ENCODE measurements at places on chromosomes 11 and 22.

- no peak for DNase-seq
Observed at GRCh38 chr11:98566978-98567377, 453.8 kb upstream of the CNTN5 start.

- DNase-seq, result no peak
Observed at GRCh38 chr11:109795234-109795633, 298.0 kb upstream of the ZC3H12C start.

- DNase-seq, result peak; percentile 21
Observed at GRCh38 chr11:71449596-71449995, 1.4 kb upstream of the DHCR7 start.

DNA sequence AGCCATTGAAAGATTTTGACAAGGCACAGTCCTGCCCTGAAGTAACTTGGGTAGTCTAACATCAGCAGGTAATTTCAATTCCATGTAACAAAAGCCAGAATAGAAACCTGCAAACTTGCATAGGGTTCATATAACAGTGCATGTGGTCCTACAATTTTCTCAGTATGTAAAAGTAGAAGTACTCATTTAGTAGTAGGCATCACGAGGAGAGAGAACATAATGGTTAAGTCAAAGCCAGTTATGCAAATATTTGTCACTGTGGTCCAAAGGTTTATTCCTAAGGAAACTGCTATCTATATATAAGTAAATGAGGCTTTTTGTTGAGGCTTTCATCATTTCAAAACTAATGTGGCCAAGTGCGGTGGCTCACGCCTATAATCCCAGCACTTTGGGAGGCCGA is 10.1 kb downstream of the ATP5MG start:
- DNase-seq, result no peak

DNA sequence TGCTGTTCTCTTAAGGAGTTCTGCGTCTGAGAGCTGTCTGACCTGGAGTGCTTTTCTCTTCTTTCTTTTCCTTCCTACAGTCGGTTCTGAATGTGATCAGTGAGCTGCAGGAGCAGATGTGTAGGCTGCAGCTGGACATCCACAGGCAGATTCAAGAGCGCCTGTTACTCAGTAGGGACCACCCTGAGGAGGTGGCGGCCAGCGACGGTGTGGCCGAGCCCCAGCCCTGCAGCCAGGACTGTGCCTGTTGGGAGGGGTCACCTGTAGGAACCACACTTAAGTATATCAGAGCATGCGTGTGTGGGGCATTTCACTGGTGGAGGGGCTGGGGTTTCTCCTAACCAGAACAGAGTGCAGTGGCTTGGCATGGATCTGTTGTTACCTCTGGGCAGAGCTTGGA is 56.3 kb downstream of the CYB5R2 start:
- no peak for DNase-seq

- DNase-seq, result no peak
Observed at GRCh38 chr11:75836417-75836816, 21.4 kb downstream of the UVRAG start.

DNA sequence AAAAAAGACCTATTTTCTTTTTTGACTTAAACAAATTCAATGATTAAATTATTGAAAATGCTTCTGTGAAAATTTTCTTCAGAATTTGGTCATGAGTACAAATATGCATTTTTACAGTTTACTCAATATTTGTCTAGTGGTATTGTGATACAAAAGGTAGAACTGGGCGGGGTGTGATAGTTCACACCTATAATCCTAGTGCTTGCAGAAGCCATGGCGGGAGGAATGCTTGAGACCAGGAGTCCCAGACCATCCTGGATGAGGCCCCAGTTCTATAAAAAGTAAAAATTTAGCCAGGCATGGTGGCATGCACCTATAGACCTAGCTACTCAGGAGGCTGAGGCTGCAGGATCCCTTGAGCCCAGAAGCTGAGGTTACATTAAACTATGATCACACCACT is 90.6 kb downstream of the ARHGAP42 start:
- no peak for DNase-seq

- DNase-seq, result no peak
Observed at GRCh38 chr22:39723899-39724351, 153.4 kb downstream of the CACNA1I start.

DNA sequence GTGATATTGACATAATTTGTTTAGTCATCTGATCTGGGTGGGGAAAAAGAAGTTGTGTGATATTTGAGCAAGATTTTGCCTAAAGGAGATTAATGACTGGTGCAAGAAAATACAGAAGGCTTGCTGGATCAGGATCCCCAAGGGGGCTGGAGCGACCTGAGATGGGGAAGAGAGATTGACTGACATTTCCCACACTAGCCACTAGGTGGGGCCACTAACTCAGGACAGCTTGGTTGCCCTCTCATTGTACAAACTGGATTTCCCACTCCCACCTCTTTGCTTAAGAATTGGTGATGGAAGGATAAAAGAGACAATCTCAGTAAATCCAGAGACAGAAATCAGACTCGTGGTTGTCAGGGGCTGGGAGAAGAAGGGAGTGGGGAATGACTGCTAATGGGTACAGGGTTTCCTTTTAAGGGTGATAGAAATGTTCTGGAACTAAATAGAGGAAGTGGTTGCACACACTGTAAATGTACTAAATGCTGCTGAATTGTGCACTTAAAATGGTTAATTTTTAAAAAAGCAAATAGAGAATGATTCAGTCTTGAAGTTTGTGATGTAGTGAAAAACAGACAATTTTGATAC is 50.7 kb downstream of the CTTN start:
- DNase-seq, result peak; percentile 22

Data from OCI-LY7 (cell line).